ENCODE measurements at places on chromosomes 4 and X. TPM values are rescaled to one million over a fixed set of nuclear protein-coding genes. Genes with fewer than 3 reads are reported as not detected.

HS6ST2 gene
- total RNA-seq, result not detected

SMIM10L2A gene
- 2.8 TPM for total RNA-seq

BMX gene
- not detected for total RNA-seq

GABRB1 gene
- total RNA-seq, result not detected

MAGED4 gene
- 17.1 TPM for total RNA-seq

MAOA gene
- total RNA-seq, result not detected

KLHL13 gene
- total RNA-seq, result not detected

All from CD4-positive, alpha-beta memory T cell (primary cell).